AML-193 (cell line): ENCODE measurements at places on chromosomes 4 and X.

- no peak for DNase-seq
These were observed 88.6 kb upstream of the PRPS2 start for GRCh38 chrX:12702509-12703091.

DNA sequence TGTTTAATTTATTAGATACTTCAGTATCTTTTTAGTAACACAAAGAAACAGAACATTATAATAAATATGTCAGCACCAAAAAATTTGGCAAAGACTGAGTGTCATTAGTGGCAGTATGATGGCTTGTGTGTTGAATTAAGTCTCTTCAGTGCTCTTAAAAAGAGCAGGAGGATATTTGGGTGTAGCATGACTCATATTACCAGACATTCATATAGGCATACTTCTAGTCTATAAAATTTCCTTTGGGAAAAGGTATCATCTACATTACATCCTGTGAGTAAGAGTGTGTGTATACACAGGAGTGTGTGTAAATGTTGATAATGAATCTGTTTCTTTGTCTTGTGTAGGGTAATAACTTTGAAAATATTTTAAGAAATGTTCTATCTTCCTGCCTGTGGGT, 135.7 kb downstream of the CNKSR2 start:
- no peak for DNase-seq

- no peak for DNase-seq
These were observed 24.1 kb downstream of the CT45A1 start for GRCh38 chrX:135737366-135738071.

DNA sequence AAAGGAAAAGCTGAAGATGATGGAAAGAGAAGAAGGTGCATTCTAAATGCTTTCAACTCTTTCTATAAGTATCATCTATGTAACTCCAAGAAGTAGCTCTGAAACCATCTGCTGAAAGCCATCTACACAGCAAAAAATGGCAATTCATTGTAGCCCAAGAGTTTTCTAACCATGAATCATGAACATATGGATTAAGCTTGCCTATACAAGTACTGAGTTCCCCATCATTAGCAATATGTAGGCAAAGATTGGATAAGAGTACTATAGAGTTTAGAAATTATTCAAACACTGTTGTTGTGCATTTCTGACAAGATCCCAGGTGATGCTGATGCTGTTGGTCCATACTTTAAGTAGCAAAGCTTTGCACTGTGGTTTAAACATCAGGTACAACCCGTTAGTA, 11.2 kb downstream of the DAPP1 start:
- DNase-seq = no peak

GRCh38 chr4:92519727-92520126, 216.0 kb downstream of the GRID2 start:
- DNase-seq = no peak

DNA sequence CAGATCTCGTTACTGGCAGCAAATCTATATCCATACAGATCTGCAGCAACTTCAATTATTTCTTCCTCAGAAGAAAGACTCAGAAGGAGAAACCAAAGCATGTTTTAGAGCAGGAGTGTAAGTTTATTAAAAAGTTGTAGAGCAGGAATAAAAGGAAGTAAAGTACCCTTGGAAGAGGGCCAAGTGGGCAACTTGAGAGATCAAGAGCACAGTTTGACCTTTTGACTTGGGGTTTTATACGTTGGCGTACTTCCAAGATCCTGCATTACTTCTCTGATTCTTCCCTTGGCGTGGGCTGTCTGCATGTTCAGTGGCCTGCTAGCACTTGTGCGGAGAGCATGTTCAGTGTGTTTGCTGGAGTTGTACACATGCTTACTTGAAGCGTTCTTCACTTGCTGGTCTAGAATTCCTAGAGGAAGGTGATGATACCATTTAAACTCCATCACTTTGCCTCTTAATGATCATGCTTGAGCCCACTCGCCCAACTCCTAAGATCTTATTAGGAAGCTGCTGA, 1114.7 kb upstream of the PABPC4L start:
- no peak for DNase-seq

- no peak for DNase-seq
These were observed 20.2 kb downstream of the FAT4 start for GRCh38 chr4:125334926-125335325.

DNA sequence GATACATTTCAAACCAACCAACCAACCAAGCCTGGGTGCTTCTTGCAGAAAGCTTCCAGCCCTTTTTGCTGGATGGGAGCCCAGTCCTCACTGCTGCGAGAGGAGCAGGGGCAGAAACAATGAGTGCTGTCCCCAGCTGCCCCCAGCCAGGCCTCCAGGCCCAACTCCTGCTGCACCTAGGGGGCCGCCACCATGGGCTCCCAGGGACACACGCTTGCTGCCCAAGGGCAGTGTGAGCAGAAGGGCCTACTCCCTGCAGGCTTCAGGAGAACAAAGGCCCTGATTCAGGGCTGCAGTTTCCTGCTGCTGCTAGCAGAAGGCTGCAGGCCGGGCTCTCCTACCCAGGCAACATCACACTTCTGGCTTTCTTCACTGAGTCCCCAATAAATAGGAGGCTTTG, 37.7 kb upstream of the ENPP6 start:
- DNase-seq = no peak

DNA sequence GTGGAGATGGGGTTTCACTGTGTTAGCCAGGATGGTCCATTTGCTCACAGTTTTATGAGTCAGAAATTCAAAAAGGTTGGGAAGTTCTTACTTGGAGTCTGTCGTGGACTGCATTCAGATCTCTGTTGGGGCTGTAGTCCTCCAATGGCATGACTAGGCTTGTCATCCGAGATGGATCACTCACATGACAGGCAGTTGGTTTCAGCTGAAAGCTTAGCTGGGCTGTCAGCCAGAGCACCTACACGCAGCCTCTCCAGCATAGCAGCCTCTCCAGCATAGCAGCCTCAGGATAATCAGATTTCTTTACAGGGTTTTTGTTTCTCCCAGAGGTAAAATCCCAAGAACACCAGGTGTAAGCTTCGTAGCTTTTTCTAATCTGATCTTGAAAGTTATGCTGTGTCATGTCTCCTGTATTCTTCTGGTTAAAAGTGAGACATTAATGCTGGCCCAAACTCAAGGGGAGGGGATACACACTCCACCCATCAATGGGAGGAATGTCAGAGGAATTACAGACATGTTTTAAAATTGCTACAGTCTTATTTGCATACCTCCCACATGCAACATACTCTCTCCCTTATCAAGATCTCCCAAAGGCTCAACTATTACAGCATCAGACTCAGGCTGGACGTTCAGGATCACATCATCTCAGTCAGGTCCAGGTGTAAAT, 31.6 kb upstream of the SOD3 start:
- DNase-seq = no peak

DNA sequence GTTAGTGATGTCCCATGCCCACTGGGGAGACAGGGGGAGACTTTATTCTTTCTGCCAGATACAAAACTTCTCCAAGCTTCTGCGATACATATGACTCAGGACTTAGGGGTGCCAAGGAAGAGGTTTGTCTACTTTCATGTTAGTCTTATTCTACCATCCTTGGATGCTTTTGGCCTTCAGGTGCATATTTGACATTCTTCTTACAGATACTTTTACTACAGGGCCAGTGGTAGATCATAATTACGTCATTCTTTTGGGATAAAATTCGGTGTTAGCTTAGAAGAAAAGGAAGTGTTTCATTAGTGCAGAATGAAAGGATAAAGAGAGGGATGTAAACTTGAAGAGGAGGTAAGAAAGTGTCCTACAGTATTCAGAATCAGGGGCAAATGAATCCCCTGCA, 245.2 kb downstream of the THOC2 start:
- DNase-seq = no peak

DNA sequence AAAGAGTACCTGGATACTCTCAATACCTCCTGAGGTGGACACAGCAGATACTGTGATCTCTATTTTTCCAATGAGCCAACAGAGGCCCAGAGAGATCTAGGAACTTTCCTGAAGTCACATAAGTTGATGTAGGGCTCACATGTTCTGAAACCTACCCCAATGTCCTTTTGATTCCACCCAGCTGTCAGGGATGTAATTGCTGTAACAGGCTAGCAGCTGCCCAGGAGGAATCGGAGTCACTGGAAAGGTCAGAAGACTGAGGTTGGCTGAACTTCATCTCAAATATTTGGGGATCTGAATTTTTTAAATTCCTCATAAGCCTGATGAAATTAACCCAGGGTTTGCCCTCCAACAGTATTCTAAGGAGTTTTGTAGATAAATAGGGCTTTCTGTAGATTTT, 52.5 kb upstream of the PROM1 start:
- no peak for DNase-seq

DNA sequence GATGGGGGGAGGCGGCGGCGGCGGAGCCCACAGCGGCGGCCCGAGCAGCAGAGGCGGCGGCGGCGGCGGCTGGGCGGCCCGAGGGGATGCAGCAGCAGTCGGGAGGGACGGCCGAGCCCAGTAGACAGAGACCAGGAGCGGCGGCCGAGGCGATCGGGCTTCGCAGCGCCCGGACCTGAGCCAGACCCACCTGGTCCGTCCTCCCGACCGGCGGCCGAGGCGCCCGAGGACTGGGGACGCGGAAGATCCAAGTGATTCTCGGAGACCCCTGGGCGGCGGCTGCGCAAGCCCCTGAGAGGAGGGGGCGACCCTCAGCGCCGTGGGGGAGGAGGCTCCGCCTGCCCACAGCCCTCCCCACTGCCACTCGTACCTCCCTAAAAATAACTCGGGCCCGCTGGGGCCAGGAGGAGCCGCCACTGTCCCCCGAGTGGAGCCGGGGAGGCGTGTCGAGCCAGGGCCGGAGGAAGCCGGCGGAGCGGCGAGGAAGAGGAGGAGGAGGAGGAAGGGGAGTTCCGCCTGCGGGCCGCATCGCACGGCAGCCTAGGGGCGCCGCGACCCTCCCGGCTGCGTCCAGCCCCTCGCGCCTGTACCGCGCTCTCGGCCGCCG, 608 bp downstream of the RAPGEF2 start:
- no peak for DNase-seq

DNA sequence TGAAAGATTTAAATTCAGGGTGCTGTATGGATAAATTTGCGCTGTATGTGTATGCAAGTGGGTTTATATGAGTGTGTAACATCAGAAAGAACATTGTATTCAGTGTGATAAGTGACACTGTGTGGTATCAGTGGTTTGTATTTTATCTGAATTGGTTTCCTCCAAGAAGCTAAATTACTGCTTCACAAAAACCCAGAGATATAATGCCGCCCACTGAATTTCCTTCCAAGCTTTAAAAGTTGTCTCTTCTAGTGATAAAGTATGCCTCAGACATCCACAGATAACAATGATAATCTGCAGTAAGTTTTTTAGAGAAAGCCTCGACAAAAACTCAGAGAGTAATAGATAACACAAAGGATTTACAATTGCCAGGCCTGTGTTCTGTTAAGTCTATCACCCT, 710.6 kb upstream of the HS3ST1 start:
- no peak for DNase-seq

- DNase-seq = peak; percentile 58
These were observed 772 bp upstream of the FBXW7 start for GRCh38 chr4:152536545-152537182.

GRCh38 chr4:83093060-83093640, 21.4 kb downstream of the PLAC8 start:
- DNase-seq = no peak

DNA sequence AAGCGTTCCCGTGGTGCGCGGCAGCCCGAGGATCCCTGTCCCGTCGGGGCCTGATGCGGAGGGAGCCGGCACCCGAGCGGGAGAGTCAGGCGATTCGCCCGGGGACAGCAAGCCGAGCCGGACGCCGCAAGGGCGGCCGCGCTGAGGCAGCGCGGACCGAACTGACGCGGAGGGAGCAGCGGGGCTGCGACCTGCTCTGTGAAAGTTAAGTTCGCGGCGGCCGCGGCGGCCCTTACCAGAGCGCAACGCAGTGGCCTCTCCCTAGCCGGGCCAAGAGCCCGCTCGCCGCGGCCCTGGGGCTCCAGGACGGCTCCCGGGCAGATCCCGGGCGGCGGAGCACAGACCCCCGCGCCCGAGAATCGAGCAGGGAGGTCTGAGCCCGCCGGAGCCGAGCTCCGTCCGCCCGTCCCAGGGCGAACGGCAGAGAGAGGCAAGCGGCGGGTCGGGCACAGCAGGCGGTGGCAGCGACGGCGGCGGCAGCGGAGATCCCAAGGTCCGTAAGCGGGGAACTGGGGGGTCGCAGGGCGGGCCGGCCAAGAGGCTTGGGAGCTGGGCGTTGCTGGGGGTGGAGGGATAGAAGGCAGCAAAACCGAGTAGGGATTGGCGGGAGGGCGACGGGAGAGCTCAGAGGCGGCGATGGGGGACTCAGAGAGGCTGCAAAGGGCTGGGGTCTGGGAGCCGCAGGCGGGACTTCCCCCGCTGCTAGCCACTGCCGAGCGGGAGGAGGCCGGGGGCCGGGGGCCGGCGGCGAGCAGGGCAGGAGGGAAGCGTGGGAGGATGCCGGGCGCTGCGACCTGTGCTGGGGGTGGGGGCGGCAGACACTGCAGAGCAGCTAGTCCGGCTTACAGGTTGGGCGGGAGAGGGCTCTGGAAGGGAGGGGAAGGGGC, 1.0 kb downstream of the GPR50 start:
- no peak for DNase-seq

DNA sequence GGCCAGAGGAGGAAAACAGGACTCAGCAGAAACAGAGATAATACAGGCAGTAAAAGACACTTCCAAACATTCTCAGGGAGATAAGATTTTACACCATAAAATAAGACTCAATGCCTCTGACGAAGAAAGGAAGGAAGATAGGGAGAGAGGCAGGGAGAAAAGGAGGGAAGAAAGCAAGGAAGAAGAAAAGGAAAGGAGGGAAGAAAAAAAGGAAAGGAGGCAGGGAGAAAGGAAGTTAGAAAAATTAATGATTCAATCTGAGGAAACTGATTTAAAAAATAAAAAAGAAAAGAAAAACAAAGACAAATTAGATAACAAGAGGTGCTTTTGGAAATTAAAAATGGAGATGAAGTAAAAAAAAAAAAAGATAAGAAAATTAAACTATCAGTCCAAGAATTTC, 72.1 kb downstream of the PDS5A start:
- DNase-seq = no peak

DNA sequence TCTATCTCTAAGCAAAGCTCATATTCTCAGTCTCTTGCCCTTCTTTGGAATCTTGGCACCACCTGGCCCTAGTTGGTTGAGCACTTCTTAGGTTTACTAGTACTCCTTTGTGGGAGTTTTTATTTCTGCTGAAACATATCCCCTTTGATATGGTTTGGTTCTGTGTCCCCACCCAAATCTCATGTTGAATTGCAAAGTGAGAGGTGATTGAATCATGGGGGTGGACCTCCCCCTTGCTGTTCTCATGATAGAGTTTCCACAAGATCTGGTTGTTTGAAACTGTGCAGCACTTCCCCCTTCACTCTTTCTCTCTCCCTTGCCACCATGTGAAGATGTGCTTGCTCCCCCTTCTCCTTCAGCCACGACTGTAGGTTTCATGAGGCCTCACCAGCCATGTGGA, 22.2 kb upstream of the SYNPO2 start:
- no peak for DNase-seq

DNA sequence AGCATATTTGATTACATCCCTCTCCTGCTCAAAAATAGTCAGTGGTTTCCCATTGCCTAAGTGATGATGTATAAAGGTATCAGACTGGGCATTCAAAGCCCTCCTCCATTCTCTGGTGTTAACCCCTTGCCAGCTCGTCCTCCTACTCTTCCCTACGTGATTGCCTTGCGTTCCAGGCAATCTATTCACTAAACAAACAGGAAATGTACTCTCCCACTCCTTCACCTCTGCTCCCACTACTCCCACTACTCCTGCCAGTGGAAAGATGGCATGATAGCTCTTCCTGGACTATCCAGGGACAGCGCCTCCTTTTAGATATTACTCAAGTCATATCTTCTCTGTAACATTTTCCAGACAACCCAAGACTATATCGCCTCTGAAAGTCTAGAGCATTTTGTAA, 5.8 kb downstream of the DGAT2L6 start:
- DNase-seq = no peak

- DNase-seq = no peak
These were observed 24.8 kb downstream of the CTBP1 start for GRCh38 chr4:1223841-1224809.
